ENCODE measurements at places on chromosomes 11 and 22. TPM values are rescaled to one million over a fixed set of nuclear protein-coding genes. Genes with fewer than 3 reads are reported as not detected.

- H3K27me3 ChIP-seq: no peaks in the 10 kb centered on the region
- H3K27ac ChIP-seq: peak overlapping the region; percentile 72
- H3K4me3 ChIP-seq: no peak overlapping the region
- DNase-seq: peak; percentile 66
Observed at GRCh38 chr11:118612378-118612777, 5.0 kb downstream of the PHLDB1 start.

GRCh38 chr11:71962428-71963038, 33.7 kb downstream of the RNF121 start:
- H3K4me3 ChIP-seq: no peak overlapping the region
- no peak overlapping the region for H3K27ac ChIP-seq
- no peaks in the 10 kb centered on the region for H3K27me3 ChIP-seq
- DNase-seq: no peak
- H3K36me3 ChIP-seq: no peaks in the 10 kb centered on the region
- H3K4me1 ChIP-seq: no peaks in the 10 kb centered on the region

Gene CCDC116
- 1.0 TPM for total RNA-seq

DNA sequence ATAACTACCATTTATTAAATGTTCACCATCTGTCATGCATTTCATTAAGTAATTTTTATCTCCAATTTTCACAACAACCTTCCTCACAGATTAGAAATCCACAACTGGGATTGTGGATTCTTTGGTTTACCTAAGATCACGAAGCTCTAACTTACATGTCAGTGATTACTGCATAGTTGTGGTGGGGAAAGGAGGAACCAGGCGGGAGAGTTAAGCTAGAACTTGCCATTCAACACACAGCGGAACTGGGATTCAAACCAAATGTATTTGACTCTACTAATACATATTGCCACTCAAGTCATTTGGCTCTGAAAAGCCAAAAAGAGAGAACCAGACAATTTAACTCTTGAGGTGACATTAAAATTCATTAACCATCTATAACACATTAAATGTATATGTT, 10.4 kb upstream of the LAYN start:
- DNase-seq: no peak
- H3K27me3 ChIP-seq: no peaks in the 10 kb centered on the region
- no peak overlapping the region for H3K27ac ChIP-seq
- H3K4me3 ChIP-seq: no peak overlapping the region
- no peaks in the 10 kb centered on the region for H3K4me1 ChIP-seq

- H3K27ac ChIP-seq: peak overlapping the region; percentile 90
- no peaks in the 10 kb centered on the region for H3K36me3 ChIP-seq
- peak; percentile 95 for DNase-seq
- H3K27me3 ChIP-seq: no peaks in the 10 kb centered on the region
- H3K4me1 ChIP-seq: no peaks in the 10 kb centered on the region
Observed at GRCh38 chr22:23521441-23522113, 58.5 kb downstream of the IGLL1 start.

DNA sequence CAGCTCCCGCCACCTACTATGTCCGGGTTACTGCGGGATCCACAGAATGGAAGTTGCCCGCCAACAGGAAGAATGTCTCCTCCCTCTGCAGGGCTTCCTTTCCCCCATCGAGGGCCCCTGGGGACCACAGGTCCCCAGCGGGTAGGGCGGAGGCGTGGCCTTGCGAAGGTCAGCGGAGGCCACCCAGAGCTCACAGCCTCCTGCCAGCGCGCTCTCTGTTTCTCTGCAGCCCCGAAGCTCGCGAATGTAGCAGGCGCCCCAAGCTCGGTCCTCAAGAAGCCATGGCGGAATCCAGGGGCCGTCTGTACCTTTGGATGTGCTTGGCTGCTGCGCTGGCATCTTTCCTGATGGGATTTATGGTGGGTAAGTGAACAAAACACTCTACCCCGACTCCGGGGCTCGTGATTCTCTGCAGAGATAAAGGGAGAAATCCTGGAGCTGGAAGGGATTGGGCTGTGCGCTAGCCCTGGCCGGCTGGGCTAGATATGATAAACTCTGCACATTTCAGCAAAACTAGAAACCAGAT, at the start of gene NAALAD2:
Gene NAALAD2 (plus strand): TSS at position 186 of the 526 bp plus-strand sequence. CDS start 96 bp downstream, at position 282.
- H3K27me3 ChIP-seq: no peaks in the 10 kb centered on the region
- H3K4me3 ChIP-seq: peak within 1 kb of the TSS; percentile 94

DNA sequence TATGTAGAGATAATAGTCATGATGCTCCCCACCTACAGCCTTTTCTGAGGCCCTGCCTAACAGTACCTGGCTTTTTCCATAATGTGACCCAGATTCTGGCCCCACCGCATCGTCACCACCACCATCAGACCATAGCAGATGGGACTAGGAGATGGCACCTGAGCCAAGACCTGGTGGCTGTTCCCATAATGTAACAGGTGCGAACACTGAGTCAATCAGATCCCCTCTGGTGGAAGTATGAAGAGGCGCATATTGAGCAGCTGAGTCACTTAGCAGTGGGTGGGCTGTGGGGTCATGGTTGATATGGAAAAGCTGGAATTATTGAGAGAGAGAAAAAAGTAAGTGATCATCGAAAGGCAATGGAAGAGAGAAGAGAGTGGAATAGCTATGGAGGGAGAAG, 578.0 kb upstream of the CADM1 start:
- DNase-seq: no peak
- no peaks in the 10 kb centered on the region for H3K36me3 ChIP-seq
- H3K4me1 ChIP-seq: no peaks in the 10 kb centered on the region

DNA sequence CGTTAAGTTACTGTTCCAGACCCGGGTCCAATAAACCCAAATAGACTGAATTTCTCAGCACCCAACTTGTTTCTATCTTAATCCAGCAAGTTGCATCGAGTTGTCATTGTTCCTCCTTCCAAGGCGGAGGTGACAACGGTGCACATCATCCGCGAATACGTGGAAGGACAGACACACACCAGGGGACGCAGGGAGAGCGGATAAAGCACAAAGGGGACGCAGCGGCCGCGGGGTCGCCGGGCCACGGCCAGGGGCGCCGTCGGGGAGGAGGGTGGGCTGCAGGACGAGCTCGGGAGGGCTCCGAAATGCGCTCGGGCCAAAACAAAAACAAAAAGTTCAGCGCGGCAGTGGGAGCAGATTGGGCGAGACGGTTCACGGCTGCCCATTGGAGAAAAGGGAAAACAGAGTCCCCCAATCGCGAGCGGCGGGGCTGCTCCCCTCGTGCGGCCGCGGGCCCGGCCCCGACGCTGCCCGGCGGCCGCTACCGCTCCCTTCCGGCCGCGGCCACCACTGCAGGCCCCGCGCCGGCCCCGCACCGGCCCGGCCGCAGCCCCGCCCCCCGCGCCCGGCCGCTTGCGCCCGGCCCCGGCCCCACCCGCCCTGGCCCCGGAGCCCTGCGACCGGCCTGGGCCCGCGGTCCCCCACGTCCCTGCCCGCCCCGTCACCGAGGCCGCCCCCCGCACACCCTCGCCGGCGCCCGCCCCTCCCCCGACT, 518 bp downstream of the KMT5B start:
- no peaks in the 10 kb centered on the region for H3K27me3 ChIP-seq
- peak overlapping the region; percentile 91 for H3K4me3 ChIP-seq
- peak; percentile 83 for DNase-seq
- H3K27ac ChIP-seq: peak overlapping the region; percentile 100
- no peaks in the 10 kb centered on the region for H3K36me3 ChIP-seq
- H3K4me1 ChIP-seq: no peaks in the 10 kb centered on the region

Gene RFPL3
- total RNA-seq: not detected

DNA sequence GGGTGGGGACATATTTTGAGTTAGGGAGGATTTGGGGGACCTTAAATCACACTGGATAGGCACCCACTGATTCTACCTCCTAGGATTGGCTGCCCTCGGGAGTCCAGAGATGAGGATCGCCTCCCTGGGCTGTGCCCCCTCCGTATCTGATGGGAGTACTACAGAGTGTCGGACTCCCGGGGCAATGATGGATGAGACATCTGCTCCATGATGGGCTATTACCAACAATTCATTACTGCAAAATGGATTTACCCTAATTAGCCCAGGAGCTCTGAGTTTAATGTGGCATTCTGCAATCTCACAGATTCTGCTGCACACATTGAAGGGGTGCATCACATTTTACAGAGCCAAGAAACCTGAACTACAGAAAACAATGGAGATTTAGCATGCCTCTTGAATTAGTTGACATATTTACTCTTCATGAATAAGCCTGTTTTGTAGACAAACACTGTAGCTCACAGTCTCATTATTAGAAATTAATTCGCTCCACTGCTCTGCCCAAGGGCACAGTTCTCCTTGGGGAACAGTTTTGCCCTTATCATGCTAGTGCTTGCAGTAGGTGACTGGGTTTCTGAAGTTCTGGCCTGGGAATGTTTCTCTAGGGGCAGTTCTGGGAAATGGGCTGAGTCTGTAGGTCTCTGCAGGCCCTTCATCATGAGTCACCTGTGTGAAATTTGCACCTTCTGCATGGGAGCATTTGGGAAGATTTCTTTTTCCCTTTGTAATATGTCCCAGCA, 217.1 kb upstream of the PLET1 start:
- DNase-seq: no peak
- no peak overlapping the region for H3K27ac ChIP-seq
- no peak overlapping the region for H3K4me3 ChIP-seq
- no peaks in the 10 kb centered on the region for H3K4me1 ChIP-seq

Gene PKDREJ
- total RNA-seq: 0.15 TPM

- H3K36me3 ChIP-seq: peaks cover 19% of the 10 kb centered on the region
- H3K27me3 ChIP-seq: no peaks in the 10 kb centered on the region
- no peak overlapping the region for H3K4me3 ChIP-seq
- DNase-seq: peak; percentile 48
- peaks cover 5% of the 10 kb centered on the region for H3K4me1 ChIP-seq
Observed at GRCh38 chr11:69002570-69003231, 10.3 kb downstream of the MRGPRF start.

DNA sequence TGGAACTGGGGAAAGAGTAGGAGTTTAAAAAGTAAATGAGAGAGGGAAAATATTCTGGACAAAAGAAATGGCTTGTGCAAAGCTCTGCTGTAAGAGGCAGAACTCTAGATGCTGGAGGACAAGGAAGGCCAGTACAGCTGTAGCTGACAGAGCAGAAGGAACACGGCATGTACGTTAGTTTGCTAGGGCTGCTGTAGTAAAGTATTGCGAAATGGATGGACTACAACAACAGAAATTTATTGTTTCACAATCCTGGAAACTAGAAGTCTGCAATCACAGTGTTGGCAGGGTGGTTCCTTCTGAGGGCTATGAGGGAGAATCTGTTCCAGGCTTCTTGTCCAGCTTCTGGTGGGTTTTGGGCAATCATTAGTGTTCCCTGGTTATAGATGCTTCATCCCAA, 454.4 kb downstream of the NTM start:
- no peak overlapping the region for H3K27ac ChIP-seq
- no peaks in the 10 kb centered on the region for H3K4me1 ChIP-seq
- DNase-seq: no peak
- no peak overlapping the region for H3K4me3 ChIP-seq
- H3K27me3 ChIP-seq: no peaks in the 10 kb centered on the region
- H3K36me3 ChIP-seq: no peaks in the 10 kb centered on the region

Gene RFPL2
- not detected for total RNA-seq

Gene NCAM1
- 19.4 TPM for total RNA-seq

Gene DEFB131B
- not detected for total RNA-seq
